COLO829 (cell line): ENCODE measurements at places on chromosomes 2 and 18.

- no peak for DNase-seq
These were observed 45.0 kb downstream of the NBEAL1 start for GRCh38 chr2:203059567-203060240.

- DNase-seq: no peak
These were observed 109.9 kb upstream of the CAB39 start for GRCh38 chr2:230602562-230603230.

DNA sequence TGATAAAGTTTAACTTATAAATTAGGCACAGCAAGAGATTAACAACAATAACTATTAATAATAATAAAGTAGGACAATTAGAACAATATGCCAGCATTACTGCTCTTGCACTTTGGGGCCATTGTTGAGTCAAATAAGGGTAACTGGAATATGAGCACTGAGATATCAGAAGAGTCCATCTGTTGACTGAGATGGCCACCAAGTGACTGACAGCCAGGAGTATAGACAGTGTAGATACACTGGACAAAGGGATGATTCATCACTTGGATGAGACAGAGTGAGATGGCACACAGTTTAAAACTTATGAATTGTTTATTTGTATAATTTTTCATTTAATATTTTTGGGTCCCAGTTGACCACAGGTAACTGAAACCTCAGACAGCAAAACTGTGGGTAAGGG is 20.0 kb downstream of the NAB1 start:
- DNase-seq: peak; percentile 54

- no peak for DNase-seq
These were observed 24.6 kb downstream of the CUL3 start for GRCh38 chr2:224560549-224560948.

GRCh38 chr2:7559791-7560190 is 642.6 kb downstream of the RNF144A start:
- DNase-seq: no peak

DNA sequence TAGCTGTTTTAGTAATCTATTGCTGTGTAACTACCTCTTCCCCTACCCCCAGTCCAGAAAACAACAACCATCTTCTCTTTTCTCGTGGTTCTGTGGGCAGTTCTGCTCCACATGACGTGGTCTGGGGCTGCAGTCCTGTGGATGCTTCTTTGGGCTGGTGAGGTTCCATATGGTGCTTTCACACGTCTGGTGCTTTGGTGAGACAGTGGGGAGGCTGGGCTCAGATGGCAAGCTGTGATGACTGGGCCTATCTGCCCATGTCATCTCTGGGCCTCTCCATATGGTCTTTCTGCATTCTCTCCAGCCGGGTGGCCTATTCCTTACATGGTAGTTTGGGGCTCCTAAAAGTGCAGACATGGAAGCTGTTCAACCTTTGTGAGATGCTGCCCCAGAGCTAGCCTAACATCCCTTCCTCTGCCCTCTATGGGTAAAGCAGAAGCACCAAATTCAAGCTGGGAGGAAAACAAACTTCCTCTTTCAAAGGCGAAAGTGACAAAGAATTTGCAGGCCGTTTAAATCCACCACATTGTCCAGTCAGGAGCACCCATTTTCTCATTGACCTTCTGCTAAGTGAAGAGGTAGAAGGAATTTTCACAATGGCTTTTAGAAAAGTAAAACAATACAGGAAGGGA is 68.3 kb upstream of the IL1R1 start:
- DNase-seq: no peak

DNA sequence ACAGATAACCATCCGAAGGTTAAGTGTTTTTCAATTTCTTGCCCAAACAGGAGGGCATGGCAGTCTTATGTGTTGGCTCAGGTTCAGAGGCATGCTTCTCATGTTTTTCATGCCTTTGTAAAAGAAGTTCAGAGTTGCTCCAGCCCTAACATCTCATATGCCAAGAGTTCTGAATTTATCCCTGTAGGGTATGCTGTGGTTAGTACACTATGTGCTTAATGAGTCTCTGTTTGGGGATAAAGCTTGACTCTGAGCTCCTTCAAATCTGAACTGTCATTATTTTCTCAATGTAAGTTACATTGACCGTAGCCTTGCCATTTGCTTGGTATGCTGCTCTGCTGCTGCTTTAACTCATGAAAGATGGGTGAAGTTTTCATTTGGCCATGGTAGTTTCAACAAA is 67.9 kb upstream of the PNPT1 start:
- no peak for DNase-seq

DNA sequence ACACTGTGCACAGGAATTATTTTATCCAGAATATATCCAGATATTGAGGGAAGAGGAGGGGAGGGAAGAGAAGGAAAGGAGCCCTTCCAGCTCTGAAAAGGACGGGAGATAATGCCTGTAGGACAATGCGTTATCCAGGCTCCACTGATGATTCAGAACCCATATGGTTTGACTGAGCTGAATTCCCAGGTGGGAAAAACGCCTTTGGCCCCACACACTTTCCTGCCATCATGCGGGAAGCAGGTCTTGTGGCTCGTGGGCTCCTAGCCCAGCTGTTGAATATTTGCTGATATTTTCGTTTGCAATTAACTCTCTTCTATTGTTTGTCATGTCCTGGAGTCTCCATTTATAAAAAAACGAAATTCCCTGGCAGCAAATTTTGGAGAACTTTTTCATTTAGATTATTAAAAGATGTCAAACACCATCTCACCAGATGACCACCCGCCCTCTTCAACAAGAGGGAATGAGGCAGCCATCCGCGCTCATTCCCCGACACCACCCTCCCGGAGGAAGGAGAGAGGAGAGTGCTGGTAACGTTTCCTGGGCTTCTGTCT is 8.9 kb downstream of the COL6A3 start:
- no peak for DNase-seq

- DNase-seq: no peak
These were observed 461.2 kb downstream of the SUCLG1 start for GRCh38 chr2:83997889-83998288.

DNA sequence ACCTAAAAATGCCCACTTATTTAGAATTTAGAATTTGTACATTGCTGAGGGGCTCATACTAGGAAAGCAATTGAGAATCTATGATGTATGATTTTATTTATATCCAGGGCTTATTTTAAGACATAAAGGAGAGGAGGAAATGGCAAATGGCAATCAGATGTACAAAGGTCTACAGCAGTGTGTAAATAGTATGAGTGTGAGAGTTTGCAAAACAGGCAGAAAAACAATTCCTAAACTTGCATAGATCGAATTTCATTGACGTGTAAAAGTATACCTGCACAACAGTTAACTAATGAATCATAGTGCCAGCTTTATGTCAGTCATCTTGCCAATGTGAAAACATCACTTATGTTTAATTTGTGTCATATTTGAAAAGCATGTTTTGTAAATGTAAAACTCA is 718.7 kb upstream of the GCFC2 start:
- no peak for DNase-seq

GRCh38 chr2:32647180-32647651 is 19.4 kb downstream of the TTC27 start:
- no peak for DNase-seq

- no peak for DNase-seq
These were observed 117.6 kb upstream of the APCDD1 start for GRCh38 chr18:10336749-10337350.

DNA sequence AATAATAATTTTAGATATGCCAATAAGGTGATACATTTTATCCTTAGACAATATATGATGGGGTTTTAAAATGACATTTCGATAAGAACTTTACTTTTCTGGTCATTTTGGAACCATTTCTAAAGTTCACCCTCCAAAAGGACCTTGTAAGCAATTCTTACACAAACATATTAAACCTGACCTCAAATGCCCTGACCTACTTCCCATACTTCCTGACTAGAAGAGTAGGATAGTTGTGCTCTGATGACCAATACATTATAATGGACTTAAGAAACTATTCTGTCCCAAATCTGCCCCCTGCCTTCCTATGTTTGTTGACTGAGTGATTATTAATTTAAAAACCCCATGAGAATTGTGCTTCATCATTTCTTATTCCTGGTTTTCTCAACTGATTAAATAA is 24.6 kb downstream of the GCA start:
- peak; percentile 28 for DNase-seq

GRCh38 chr2:235324324-235324723 is 169.5 kb upstream of the AGAP1 start:
- DNase-seq: no peak

- DNase-seq: no peak
These were observed 46.3 kb downstream of the ZNF519 start for GRCh38 chr18:14085770-14086457.
